ENCODE measurements at places on chromosomes 12 and 14.

GRCh38 chr12:56333197-56333678, 562 bp downstream of the PAN2 start:
- DNase-seq: no peak

DNA sequence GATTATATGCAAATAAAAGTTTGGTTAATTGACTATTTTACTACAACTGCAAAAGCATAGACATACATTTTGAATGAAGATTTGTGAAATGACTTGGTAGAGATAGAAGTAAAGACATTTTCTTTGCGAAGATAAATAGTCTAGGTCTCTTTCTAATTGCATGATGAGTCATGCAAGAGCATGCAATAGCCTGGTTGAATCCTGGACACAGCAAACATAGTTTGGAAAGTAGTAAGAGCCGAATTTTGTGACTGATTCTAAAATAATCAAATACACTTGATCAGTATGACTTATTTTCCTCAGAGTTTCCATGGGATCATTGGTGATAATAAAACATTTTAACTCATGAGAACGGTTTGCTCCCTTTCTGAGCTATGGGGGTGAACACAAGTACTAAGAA, 27.7 kb upstream of the CAND1 start:
- no peak for DNase-seq

GRCh38 chr14:92497391-92497790, 16.2 kb upstream of the RIN3 start:
- no peak for DNase-seq

DNA sequence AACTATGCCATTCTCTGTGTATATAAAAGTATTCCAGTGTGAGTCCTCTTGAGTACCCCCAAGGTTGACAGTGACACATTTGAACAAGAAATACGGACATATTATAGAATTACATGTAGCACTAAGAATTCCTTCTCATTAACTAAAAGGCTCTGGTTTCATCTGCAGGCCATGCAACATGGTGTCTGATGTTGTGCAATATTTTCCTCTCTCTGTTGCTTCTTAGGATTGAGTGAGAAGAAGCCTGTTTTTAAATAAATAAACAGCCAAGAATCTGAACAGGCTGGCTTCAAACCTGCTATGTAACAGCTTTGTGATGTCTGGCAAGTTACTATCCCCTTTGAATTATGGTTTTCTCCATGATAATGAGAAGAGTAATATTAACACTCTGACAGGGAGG, 22.2 kb upstream of the CCER1 start:
- DNase-seq: no peak

GRCh38 chr12:13049816-13050215, 5.6 kb downstream of the FAM234B start:
- no peak for DNase-seq

GRCh38 chr14:102079700-102079979, 7.2 kb downstream of the HSP90AA1 start:
- no peak for DNase-seq

GRCh38 chr12:106759526-106760183, 14.8 kb upstream of the RIC8B start:
- no peak for DNase-seq

DNA sequence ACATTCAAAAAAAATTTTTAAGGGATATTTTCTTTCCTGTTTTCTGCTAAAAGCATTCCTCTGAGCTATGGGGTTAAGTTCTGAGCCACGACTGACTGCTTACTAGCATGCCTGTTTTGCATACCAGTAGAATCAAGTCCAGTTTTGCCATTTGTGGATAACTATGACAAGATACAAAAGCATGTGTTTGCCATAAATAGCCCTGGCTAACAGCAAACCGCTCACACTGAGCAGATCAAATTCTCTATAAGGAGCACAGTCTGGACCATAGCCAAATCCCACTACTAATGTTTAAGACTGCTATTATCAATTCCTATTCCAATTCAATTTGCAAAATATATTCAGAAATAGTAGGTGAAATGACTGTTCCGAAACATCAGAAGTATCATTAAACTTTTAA, 3.2 kb downstream of the CFL2 start:
- DNase-seq: no peak

GRCh38 chr12:25376407-25376806, 125.7 kb upstream of the KRAS start:
- DNase-seq: no peak

DNA sequence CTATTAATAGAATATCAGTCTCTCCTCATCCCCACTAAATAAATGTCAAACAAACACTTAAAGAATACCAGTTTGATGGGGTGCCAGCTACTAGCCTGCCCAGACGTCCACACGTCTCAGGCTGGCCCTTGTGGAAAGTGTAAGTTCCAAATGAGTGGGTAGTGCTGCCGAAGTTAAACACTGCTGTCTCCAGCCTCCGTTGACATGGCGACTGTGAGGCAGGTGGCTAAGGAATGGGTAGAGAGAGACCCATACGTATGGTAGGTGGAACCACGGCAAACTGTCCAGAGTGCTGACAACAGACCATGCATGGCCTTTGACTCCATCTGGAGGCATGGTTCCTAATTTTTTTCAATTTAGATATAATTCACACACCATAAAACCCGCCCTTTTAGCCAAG, 37.9 kb downstream of the PITPNM2 start:
- DNase-seq: no peak

DNA sequence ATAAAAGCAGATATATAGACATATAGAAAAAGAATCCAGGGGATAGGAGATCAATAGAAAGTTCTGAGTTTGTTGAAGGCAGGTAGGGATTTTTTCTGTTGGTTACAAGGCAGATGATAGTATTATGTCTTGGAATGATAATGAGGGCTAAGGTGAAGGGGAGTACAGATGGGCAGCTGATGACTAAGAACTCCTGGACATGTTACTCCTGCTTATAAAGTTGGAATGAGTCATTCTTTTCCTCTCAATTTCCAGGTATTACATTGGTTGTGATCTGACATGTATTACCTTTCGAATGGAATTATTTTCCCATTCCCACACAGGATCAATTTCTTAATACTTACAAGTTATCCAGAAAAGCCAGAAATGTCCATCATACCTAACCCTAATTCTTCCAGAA, 545.2 kb upstream of the MGAT4C start:
- no peak for DNase-seq

GRCh38 chr14:45048385-45048784, 35.5 kb upstream of the PRPF39 start:
- no peak for DNase-seq

GRCh38 chr12:130952171-130952954, 1.3 kb upstream of the ADGRD1 start:
- DNase-seq: no peak

- no peak for DNase-seq
Observed at GRCh38 chr12:5503774-5504173, 71.9 kb downstream of the NTF3 start.

GRCh38 chr12:43861015-43861839, 25.3 kb downstream of the TMEM117 start:
- DNase-seq: no peak

DNA sequence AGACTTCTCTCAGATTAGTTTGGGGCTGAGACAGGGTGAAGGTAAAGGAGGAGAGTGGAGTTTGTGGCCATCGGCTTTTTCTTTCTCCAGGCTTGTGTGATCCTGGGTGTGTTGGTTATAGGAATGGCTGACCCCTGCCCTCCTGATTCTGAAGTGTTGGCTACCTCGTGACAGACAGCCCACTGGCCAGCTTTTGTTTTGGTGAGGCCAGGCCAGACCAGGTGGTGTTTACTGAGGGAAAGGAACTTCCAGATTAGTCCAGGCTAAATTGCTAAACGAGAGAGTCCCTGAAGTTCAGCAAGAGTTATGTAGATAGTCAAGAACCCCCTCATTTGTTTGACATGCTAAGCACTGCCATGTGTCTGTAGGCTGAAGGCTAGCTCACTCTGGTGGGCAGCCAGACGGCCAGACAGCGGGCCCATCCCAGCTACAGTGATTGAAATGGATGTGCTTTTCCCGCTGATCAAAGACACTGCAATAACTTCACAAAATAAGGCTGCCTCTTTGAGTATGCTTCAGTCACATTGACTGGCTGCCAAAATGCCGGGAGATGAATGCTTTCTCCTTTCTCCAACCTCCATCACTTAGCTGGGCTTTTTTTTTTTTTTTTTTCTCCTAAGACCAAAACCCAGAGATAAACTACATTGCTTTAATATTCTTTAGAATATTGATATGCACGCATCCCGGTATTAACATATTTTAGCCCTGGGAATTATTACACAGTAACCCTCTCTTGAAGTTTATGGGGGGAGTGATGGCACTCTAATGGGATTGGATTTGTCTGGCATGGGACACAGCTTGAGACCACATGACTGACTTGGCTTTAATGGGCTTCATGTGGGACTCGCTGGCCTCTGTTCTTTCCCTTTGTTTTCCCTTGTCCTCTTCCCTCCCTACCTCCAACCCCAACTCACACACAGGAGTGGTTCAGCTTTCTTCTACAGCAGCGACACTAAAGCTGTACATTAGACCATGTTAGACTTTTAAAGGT, 76.9 kb downstream of the SMOC1 start:
- no peak for DNase-seq

DNA sequence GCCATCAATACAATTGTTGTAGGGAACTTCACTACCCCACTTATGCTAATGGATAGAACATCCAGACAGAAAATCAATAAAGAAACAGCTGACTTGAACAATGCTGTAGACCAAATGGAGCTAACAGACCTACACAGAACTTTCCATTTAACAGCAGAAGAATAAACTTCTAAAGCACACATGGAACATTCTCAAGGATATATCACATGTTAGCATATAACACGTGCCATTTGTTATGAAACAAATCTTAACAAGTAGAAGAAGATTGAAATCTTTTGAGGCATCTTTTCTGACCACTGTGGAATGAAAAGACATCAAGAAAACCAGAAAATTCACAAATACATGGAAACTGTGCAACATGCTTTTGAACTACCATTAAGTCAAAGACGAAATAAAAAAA, 62.5 kb upstream of the RNU6-8 start:
- DNase-seq: no peak

DNA sequence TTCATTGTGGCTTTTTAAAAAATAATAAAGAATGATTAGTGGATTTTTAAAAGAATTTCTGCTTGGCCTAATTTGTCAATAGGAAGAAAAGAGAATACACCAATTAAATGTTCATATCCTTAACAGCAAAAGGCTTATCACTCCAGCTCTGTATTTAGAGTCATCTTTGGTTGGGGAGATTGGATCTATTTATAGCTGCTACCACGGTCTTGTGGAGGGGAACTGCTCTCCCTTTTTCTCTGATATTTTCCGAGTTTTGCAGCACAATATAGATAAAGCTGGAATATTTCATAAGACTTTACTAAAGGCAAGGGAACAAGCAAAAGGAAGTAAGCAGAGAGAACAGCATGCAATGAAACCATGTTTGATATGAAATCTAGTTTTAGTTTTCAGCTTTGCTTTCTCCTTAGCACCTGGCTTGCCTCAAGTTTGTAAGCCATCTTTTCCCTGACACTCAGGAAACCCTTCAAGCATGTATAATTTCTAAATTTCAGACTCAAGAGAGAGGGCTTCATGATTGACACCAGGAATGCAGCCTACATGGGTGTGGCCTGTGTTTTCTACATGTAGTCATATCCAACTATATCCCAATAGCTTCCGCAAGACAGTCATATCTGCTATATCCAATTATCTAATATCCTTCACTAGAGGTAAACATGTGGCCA, 35.2 kb downstream of the BRMS1L start:
- DNase-seq: no peak

- DNase-seq: no peak
Observed at GRCh38 chr14:83294941-83295340, 1761.3 kb upstream of the SEL1L start.

DNA sequence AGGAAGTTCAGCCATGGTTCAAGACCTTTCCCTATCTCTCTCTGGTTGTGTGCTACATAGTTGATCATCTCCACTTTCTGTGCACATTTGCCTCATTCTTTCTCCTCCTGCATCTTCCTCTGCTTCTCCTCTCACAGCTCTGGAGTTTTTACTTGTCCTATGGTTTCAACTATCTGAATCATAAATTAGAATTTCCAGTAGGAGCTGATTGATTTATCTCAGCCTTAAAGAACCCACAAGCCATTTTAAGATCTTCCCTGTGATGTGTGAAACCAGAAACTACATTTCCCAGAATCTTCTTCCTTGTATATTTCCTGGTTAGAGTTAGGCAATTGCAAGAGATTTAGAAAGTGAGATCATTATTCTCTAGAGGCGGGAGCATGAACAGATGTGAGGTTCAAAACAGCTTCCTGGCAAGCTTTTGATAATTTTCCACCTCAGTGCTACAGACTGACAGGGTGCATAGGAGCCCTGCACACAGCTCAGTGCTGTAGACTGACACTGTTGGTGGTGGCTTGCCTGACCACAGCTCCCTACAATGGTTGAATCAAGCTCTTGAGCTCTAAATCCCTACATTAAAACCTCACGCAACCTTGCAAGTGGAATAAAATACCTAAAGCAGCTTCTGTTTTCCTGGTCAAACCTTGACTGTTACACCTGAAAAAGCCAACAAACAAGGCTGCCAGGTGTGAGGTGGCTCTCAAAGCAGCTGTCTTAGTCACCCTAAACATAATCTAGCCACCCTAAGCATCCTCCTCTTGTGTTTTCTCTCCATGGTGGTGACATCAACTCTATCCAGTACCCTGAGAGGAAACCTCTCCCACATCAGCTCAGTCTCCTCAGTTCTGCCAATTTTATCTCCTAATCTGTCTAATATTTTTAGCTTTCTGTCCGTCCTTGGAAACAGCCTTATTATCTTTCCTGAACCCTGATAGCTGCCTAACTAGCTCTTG, 21.5 kb upstream of the IFNG start:
- DNase-seq: no peak

- no peak for DNase-seq
Observed at GRCh38 chr12:52534482-52534881, 14.3 kb upstream of the KRT5 start.

DNA sequence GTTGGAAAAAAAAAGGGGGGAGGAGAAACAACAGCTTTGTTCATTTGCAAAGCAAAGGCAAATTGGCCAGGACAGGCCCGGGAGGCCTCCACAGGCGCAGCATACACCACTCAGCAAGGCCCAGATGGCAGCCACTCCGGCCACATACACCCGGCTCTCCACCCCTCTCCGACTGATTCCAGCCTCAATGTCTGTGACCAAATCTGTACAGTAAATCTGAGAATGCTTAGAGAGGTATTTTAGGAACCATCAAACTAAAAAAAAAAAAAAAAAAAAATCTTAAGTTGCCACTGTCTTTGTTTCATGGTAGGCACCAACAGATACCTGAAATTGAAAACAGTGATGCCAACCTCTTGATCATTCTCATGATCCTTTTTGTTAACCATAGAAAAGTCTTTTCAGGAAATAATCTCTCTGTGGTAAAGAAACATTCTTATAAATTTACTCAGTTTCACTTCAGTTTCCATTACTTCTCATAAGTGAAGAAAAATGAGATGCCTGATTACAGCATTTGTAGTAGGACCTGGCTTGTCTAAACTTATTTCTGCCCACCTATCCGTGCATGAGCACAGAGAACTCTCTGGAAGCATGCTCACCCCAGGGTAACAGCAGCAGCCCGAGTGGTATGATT, 20.2 kb downstream of the VPS37B start:
- no peak for DNase-seq
